ENCODE measurements at places on chromosomes 1 and 21.

GRCh38 chr1:67100833-67101232 lies 33.9 kb downstream of the C1orf141 start:
- no peak for DNase-seq

DNA sequence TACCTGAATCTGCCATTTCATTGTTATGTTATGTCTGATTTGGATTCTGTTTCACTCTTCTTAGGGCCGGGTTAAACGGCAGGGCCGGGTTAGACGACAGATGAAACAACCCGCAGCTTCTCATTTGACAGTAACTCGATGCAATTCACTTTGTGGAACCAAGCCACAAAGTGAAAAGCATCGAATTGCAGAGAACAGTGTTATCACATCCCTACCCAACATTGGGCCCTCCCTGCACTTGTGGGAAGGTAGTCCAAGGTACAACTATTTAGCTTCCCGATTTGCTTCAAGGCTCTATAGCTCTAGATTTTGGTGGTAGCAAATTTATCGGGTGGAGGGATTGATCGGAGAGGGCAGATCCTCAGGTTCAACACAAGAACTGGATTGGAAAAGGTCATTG lies 17.0 kb downstream of the SON start:
- DNase-seq, result no peak

- no peak for DNase-seq
Measured at GRCh38 chr1:73576083-73576482, 621.9 kb downstream of the LRRIQ3 start.

DNA sequence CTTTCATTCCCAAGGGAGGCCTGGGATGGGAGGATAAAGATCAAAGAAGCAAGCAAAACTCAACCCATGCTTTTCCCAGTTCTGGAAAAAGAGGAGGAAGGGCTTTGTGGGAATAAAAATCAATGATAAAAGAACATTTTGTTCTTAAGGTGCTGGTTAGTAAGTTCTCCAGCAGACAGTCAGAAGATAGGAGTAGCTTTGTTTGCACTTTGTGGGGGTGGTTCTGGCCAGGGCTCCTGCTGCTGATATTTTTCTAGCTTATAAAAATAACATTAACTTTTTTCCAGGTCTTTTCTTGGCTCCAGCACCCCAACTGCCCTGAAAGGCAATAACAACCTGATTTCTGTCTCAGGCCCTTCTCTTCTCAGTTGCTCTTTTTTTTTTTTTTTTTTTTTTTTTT lies 220.0 kb downstream of the FGGY start:
- DNase-seq, result no peak

GRCh38 chr1:77360256-77360655 lies 78.4 kb downstream of the AK5 start:
- DNase-seq, result no peak

DNA sequence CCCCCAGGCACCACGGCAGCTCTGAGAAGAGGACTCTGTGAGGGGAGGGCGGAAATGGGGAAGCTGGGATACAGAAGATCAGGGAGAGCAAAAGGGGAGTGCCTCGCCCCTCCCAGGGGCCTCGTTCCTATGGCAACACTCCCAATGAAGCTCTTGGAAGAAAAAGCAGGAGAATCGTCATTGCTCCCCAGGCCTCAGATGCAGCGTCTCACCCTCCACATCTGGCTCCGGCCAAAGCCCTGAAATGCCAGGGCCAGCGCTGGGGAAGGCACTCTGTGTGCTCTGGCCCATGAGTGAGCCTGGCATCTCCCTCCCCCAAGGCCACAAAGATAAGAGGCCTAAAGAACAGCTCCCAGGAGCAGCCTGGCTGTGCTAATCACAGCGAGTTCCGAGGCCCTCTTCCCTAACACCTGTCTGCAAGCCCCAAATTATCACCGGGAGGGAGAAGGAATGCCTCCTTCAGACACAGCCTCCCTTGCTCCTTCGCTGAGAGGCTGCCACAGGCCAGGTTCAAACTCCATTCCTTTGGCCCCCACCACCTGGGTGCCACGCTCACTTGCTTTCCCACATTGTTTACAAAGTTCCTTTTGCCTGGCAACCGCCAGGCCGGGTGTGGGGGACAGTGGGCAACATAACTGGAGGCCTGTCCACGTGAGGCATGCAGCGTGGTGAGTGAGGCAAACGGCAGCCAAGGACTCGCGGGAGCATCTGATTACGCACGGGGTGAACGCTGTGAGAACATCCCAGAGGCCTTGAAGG lies 27.8 kb downstream of the ECE1 start:
- no peak for DNase-seq

- no peak for DNase-seq
Measured at GRCh38 chr1:24186711-24186992, 437 bp downstream of the IFNLR1 start.

- DNase-seq, result no peak
Measured at GRCh38 chr1:85481688-85482087, 16.7 kb upstream of the DDAH1 start.

DNA sequence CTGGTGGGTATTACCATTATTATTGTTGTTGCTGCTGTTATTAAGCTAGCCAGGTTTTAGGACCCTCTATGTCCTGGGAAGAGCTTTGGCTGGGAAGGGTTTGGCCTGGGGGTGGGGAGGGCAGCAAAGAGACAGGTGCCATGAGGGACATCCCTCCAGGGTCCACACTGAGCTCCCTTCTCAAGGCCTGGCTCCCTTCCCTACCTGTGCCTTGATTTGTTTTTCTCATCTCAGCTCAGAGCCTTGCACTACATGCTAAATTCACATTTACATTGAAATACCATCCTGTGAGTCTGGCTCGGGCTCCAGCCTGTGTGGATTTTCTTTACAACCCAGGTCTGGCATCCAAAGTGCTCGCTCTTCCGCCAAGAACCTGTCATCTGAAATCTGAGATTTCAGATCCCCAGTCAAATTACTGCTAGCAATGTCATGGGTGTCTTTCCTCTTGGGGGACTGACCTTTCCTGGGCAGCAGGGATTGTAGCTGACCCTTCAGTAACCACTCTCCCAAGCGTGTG lies 536.3 kb downstream of the PTPRU start:
- no peak for DNase-seq

GRCh38 chr1:32400876-32401631 lies 6.8 kb upstream of the BSDC1 start:
- DNase-seq, result peak; percentile 32

GRCh38 chr1:67668660-67669059 lies 16.3 kb upstream of the GADD45A start:
- no peak for DNase-seq

GRCh38 chr21:43925609-43926008 lies 60.6 kb downstream of the AGPAT3 start:
- no peak for DNase-seq

DNA sequence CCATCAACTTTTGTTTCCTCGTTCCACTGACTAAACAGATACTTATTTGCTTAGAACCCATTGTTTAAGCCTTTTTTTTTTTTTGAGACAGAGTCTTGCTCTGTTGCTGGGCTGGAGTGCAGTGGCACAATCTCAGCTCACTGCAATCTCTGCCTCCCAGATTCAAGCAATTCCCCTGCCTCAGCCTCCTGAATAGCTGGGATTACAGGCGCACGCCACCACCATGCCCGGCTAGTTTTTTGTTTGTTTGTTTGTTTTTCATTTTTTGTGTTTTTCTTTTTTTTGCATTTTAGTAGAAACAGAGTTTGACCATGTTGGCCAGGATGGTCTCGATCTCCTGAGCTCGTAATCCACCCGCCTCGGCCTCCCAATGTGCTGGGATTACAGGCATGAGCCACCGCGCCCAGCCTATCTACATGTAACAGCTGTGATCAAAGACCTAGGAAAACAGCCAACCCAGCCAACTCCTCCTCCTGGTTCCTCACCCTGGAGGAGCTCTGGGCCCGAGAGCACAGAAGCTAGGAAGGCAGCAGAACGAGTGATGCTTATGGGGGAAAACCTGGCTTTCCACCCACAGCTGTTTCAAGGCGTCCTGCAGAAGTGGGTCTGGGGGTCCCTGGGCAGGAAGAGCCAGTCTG lies 32.9 kb downstream of the KCNN3 start:
- DNase-seq, result no peak

DNA sequence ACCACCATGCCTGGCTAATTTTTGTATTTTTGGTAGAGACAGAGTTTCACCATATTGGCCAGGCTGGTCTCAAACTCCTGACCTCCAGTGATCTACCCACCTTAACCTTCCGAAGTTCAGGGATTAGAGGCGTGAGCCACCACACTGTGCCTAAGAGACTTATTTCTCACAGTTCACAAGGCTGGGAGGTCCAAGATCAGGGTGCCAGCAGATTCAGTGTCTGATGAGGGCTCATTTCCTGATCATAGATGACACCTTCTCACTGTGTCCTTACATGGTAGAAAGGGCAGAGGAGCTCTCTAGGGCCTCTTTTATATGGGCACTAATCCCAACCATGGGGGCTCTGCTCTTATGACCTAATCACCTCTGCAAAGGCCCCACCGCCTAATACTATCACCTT lies 58.8 kb downstream of the ARHGEF10L start:
- no peak for DNase-seq

DNA sequence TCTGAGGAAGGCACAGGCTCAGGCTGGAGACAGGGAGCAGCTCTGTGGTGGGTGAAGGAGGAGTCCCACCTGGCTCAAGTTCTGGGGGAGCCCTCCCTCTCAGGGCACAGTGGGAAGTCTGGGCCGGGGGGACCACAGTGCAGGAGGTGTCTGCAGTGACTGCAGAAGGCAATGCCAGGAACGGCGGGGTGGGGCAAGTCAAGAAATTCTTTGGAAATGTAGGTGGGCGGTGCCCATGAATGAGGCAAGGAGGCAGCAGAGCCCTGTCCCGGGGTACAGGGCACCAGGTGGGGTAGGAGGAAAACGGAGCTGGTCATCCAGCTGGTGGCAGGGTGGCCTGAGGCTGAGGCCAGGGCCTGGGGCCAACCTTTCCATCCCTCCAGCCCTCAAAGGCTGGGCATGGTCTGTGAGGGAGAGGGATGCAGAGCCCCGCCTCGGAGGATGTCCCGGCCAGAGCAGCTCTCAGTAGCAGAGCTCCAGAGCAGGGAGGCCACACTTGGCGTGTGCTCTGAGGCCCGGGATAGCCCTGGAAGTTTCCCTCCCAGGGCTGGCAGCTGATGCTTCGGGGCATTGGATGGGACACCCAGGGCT lies 4.7 kb downstream of the TFF3 start:
- no peak for DNase-seq

DNA sequence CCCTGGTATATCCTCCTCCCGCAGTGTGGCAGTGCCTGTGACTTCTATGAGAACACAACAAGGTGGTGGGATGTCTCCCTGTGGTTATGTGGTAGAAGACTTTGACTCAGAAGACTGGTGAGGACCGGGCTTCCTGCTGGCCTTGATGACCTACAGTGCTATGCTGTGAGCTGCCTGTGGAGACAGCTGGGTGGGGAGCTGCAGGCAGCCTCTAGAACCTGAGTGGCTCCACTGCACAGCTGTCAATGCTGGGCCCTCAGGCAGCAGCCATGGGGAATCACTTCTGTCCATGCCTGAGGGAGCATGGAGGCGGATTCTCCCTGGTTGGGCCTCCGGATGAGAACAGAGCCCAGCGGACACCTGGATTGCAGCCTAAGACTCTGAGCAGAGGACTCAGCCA lies 14.9 kb downstream of the SLC1A7 start:
- DNase-seq, result no peak

DNA sequence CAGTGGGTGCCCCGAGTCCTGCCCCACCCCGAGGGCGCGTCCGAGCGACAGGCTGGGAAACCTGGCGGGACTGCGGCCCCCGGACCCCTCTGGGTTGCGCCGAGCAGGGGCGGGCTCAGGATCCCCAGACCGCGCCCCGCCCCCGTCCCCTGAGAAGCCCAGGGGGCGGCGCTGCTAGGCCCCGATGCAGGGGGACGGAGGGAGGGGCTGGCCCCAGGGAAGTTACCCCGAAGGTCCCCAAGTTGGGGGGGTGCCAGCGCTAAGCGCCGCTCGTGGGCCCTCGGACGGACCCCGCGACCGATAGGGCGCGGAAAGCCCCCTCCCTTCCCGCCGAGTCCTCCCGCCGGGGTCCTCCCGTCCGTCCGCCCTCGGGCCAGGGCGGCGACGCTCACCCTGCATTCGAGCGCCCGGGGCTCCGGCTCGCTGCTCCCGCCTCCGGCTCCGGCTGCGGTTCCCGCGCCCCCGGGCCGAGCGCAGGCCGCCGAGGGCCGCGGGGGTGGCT lies 414 bp downstream of the GPR153 start:
- no peak for DNase-seq

DNA sequence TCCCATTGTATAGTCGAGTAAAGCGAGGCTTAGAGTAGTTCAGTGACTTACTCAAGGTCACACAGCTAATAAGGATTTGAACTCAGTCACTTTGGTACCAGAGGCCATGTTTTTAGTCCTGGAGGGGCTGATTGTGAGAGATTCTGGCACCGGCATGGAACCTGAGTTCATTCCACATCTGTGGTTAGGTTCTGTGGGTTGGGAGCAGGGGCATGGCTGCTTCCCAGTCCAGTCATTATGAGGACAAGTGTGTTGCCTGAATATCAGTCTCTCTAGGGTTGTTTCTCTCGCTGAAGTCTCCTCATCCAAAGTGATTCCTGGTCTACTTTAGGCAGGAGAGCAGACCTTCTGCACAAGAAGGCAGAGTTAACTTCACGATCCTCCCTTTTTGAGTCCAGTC lies 90.6 kb downstream of the C1orf94 start:
- DNase-seq, result no peak

- no peak for DNase-seq
Measured at GRCh38 chr1:201570886-201571624, 32.1 kb downstream of the NAV1 start.

DNA sequence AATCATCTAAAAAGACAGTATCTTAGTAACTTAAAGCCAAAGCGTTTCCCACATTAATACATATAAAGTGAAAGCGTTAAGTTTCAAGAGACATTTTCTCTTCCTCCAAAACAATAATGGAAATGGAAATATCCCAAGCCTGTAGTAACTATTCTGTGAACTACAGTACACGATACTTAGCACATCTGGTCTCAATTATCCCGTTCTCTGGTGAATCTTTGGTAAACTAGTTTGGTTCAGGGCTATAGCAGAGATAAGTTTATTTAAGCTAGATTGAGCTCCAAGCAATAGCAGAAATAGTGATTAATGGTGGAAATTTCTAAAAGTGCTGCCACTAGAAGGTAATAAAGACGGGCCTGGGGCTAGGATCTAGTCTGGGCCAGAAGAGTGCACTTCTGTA lies 55.2 kb downstream of the PCNX2 start:
- DNase-seq, result no peak

DNA sequence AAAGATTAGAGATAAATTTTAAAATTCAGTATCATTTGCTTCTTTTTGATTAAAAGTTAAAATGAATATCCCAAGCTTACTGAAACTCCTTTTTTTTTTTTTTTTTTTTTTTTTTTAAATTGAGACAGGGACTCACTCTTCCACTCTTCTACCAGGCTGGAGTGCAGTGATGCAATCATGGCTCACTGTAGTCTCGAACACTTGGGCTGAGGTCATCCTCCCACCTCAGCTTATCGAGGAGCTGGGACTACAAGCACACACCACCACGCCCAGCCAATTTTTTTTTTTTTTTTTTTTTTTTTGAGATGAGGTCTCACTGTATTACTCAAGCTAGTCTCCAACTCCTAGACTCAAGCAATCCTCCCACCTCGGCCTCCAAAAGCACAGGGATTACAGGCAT lies 92.1 kb upstream of the RGS18 start:
- no peak for DNase-seq

DNA sequence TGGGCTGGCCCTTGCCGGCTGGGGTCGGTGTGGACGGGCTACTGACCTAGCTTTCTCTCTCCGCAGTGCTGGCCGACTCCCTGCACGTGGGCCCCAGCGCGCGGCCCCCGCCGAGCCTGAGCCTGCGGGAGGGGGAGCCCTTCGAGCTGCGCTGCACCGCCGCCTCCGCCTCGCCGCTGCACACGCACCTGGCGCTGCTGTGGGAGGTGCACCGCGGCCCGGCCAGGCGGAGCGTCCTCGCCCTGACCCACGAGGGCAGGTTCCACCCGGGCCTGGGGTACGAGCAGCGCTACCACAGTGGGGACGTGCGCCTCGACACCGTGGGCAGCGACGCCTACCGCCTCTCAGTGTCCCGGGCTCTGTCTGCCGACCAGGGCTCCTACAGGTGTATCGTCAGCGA lies 34.9 kb downstream of the PTGFRN start:
- no peak for DNase-seq
